ENCODE measurements at places on chromosomes 4 and X.

GRCh38 chrX:10011261-10011931 lies 44.2 kb downstream of the CLDN34 start:
- no peak for DNase-seq

- no peak for DNase-seq
These were observed 182.2 kb upstream of the ATOH1 start for GRCh38 chr4:93646233-93646930.

DNA sequence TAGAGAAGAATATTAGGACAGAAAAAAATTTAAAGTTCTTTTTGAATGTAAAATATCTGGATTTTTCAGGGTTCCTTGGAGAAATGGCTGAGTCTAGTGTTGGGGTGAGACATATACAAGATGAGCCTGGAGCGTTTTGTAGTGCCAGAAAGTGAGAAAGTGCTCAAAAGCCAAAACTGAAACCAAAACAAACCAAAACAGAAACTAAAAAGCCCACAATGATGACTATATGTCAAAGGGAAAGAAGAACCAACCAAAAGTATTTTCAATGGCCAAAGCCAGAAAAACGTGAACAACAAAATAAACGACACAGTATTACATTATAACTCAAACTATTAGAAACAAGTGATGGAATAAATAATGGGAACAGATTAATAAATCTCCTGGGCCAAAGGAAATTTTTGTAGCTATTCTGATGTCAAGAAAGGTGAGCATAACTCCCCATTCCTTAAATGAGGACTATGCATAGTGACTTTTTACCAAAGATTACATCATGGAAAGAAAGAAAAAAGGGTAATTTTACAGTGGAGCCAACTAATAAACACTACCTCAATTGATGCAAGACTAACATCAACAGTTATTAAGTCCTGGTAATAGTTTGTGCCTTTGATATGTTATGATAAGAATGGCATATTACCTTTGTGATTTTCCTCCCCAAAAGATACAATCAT lies 1137.6 kb downstream of the C4orf33 start:
- no peak for DNase-seq

- no peak for DNase-seq
These were observed 61.6 kb downstream of the PHOX2B start for GRCh38 chr4:41686893-41687292.

DNA sequence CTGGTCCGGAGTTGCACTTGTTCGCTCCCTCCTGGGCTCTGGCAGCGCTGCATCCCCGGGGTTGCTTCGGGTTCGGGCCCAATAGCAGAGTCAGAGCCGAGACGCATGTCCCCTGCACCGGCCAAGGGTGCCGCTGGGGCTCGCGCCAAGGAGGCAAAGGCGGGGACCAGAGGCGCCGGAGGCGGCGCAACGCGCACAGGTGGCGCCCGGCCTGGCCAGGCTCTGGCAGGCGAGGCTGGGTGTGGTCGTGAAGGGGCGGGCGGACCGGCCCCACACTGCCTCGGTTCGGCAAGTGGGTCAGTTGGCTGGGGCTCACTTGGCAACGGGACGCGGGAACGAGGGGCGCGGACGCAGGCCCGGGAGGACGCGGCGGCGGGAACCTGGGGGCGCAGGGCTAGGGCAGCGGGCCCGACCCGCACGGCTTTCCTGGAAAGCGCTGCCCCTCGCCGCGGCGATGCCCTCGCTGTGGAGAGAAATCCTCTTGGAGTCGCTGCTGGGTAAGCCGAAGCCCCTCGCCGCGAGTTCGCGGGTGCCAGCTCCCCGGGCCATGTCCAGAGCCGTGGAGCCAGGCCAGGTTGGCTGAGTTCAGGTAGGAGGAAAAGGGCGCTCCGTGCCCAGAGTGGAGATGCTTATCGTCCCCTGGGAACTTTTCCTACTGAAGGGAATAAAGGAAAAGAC lies at the start of gene CWH43:
Gene CWH43, plus strand, starts transcription at position 300 of the 678 bp plus-strand sequence. Its CDS starts 155 bp downstream, at position 455.
- no peak for DNase-seq

- no peak for DNase-seq
These were observed 168.0 kb downstream of the BANK1 start for GRCh38 chr4:101958547-101958946.

DNA sequence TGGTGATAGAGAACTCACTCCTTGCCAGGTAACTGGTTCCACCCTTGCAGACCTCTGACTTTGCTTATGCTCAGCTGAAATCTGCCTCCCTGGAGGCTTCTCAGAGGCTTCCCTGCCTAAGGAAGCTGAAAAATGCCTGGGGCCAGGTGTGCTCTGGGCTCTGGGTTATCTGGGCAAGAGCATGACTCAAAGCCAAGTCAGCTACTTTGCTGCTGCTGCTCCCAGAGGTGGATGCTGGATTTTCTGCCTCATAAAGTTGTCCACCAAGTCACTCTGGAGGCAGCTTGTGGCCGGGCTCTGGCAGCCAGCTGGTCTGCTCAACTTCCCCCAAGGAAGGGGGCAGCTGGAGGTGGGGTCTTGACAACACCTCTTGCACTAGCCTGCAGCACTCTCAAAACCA lies 132.7 kb downstream of the PJA1 start:
- DNase-seq = no peak
